ENCODE measurements at places on chromosomes 1 and 21. TPM values are rescaled to one million over a fixed set of nuclear protein-coding genes. Genes with fewer than 3 reads are reported as not detected.

The DCST2 gene
- total RNA-seq, result 0.21 TPM

The C1orf141 gene
- not detected for total RNA-seq

DNA sequence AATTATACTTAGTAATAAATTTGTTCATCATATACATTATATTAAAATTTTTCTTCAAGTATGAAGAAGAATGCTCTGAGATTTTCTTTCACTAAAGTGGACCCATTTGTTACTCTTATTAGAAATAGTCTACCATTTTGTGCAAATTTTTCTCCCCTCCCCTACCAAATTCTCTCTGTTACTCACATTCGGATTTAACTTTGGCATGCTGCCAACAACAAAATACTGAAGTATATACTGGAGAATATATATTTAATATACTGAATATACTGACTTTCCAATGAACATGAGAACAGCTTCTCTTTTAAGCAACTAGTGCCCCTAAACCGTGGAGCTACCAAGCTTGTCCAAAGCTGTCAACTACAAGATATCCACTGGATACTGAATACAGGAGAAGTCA is 57.2 kb downstream of the CENPF start:
- no peak overlapping the region for H3K4me3 ChIP-seq
- no peaks in the 10 kb centered on the region for H3K27me3 ChIP-seq
- DNase-seq, result no peak
- no peaks in the 10 kb centered on the region for H3K36me3 ChIP-seq
- H3K4me1 ChIP-seq, result no peaks in the 10 kb centered on the region

DNA sequence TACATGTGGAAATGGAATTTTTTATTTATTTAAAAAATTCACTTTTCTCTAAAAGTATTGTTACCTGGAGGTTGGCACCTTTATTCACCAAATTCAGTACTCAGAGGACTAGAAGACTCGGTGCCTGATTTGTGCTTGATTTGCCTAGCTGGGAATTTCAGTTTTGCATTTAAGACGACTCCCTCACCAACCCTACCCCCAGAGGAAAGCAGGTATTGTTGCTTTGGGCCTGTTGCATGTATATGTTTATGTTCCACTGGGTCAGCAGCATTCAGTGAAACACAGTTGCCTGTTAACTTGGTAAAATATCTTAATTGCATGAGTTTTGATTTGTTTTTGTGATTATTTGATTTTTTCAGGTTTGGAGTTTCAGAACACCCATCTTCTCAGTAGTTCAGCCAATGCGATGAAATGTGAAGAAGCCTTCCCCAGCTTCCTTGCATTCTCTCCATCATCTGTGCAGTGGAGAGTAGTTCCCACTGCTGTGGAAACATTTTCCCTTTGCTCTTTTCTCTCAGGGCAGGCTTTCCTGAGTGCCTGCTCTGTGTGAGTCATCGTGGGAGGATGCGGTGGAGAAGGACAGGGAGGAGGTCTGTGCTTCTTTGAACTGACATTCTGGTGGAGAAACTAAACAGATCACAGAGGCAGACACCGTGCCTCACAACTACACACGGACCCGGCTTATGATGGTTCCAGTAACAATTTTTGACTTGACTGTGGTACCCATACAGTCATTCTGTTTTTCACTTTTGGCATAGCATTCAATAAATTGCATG is 6.4 kb downstream of the ADARB1 start:
- no peaks in the 10 kb centered on the region for H3K27me3 ChIP-seq
- H3K4me3 ChIP-seq, result no peak overlapping the region
- DNase-seq, result no peak
- H3K27ac ChIP-seq, result no peak overlapping the region
- H3K4me1 ChIP-seq, result no peaks in the 10 kb centered on the region
- no peaks in the 10 kb centered on the region for H3K36me3 ChIP-seq

DNA sequence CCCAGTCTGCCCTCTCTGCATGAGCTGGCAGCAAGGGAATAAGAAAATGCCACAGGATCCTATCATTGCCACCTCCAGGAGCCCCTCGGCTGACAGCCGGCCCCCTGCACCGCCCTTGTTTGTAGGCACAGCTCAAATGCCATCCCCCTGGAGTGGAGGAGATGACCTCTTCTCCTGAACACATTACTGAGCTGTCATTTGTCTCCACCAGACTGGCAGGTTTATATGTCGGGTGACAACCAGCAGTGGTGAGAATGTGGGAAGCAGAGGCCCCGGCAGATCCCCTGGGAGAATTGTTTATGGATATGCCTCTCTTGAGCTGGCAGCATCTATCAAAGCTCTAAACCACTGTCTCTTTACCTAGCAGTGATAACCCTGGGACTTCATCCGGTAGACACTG is 135.4 kb upstream of the FMN2 start:
- no peak for DNase-seq
- H3K27ac ChIP-seq, result no peak overlapping the region
- no peaks in the 10 kb centered on the region for H3K4me1 ChIP-seq
- no peak overlapping the region for H3K4me3 ChIP-seq
- H3K27me3 ChIP-seq, result no peaks in the 10 kb centered on the region
